ENCODE measurements at places on chromosomes 7 and 10.

- peak; percentile 70 for DNase-seq
These were observed 137.2 kb upstream of the IGFBP3 start for GRCh38 chr7:46058086-46058823.

- DNase-seq: peak; percentile 99
These were observed 161.6 kb downstream of the PKD1L1 start for GRCh38 chr7:47786557-47787248.

- no peak for DNase-seq
These were observed 103.3 kb upstream of the CHST15 start for GRCh38 chr10:124196659-124197058.

DNA sequence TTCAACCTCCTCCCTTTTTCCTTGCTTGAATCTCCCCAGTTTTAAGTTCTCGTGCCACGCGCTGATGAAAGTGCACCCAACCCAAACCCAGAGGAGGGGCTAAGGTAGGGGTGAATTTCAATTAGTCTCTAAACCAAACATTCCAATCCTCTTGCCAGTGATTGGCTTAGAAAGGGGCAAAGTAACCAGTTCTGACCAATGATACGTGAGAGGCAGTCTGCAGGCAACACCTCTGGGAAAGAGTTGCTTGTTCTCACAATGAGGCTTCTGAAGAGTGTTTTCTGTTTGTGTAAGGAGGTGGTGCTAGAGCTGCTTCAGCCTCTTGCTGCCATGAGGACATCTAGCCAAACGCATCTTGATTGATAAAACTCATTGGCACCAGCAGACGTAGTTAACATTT, 21.8 kb downstream of the SLC35G1 start:
- DNase-seq: no peak

GRCh38 chr7:35700865-35701264, 5.9 kb upstream of the HERPUD2 start:
- no peak for DNase-seq

GRCh38 chr7:47342296-47343060, 239.4 kb downstream of the TNS3 start:
- no peak for DNase-seq

DNA sequence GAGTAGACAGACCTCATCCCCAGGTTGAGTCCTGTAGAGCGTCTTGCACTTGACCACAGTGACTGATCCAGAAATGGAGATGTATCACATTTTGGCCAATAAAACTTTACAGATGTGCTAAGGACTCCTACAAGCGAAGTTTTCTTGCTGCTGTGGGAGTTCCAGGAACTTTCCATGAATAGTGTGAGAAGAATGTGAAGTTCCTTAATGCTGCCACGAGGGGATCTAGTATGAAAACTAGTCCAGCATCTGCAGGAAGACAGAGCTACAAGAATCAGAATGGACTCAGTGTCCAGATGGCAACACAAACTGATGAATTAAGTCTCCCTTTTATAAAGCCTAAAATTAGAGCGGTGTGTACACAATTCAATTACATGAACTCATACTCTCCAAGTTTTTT, 14.8 kb upstream of the LSM8 start:
- DNase-seq: no peak

- DNase-seq: peak; percentile 79
These were observed 272.4 kb upstream of the LRGUK start for GRCh38 chr7:133854739-133855138.

GRCh38 chr7:148044173-148044572, 546.4 kb upstream of the C7orf33 start:
- DNase-seq: no peak

- DNase-seq: no peak
These were observed 139.9 kb downstream of the BUB3 start for GRCh38 chr10:123294109-123294508.

DNA sequence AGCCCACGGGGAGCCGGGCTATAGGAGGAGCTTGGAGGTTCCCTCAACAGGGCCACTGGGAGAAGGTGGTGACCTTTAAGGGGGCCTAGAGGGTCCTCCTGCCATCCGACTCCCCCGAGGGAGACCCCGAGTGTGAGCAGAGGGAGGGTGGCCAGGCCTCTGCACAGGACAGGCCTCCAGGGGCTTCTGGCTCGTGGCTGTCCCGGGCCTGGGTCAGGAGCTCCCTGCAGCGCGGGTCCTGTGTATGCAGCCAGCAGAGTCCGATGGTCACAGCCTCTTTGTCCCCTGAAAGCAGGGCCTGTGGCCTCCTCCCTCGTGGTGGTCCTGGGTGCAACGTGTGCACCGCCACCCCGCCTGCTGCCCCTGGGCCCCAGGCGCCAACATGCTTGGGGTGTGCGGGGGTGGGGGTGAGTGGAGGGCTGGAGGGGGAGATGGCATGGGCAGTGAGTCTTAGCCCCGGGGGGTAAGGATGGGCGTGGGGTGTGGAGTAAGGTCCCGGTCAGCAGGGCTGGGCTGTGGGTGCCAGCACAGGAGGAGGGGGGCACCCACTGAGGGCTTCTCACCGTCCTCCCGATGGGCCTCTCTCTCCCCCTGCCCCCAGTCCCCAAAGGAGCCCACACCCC, 27.1 kb downstream of the UNCX start:
- no peak for DNase-seq

GRCh38 chr7:135233570-135233969, at the start of gene STRA8:
Gene STRA8 (plus strand): TSS chr7:135233838. CDS start chr7:135240525, 6,687 bp downstream.
- DNase-seq: no peak

GRCh38 chr7:188727-189500, 3.5 kb upstream of the FAM20C start:
- no peak for DNase-seq

GRCh38 chr7:156651474-156651873, 10.9 kb downstream of the RNF32 start:
- peak; percentile 39 for DNase-seq

GRCh38 chr7:5692112-5692844, 89.2 kb downstream of the RNF216 start:
- DNase-seq: peak; percentile 100

DNA sequence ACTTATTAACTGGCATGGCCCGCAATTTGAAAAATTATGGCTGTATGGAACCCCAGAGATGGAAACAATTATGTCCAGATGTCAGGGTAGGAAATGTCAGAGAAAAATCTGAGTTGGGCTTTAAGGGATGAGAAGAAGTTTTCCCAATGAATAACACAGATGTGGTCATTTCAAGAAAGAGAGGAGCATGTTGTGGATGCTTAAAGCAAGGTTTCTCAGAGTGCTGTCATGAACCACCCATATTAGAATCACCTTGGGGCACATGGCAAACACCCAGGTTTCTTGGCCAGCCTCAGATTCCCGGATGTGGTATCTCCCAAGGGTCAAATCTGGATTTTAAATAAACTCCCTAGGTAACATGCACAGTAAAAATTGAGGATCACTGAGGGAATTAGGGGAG, 43.6 kb downstream of the LAMB4 start:
- DNase-seq: peak; percentile 47

DNA sequence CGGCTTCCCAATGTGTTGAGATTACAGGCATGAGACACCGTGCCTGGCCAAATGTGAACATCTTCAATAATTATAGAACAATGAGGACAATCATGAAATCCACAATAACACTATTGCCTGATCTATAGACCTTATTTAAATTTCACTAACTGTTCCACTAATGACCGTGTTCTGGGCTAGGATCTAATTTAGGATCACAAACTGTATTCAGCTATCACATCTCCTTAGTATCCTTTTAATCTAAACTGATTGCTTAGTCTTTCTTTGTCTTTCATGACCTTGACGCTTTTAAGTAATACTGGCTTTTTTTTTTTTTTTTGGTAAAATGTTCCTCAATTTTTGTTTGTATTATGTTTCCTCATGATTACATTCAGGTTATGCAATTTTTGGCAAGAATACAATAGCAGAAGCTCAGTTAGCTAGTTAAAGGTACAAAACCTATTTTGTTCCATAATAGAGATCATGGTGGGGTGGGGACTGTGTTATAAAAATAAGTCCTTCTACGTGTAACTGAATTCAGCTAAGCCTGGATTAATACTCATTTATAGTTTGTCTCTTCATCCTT, 158.4 kb downstream of the AOAH start:
- DNase-seq: no peak

GRCh38 chr10:119688033-119688508, 36.9 kb downstream of the BAG3 start:
- no peak for DNase-seq

GRCh38 chr10:117631276-117632145, 89.0 kb downstream of the EMX2 start:
- no peak for DNase-seq

- DNase-seq: no peak
These were observed 205.3 kb downstream of the HTR7 start for GRCh38 chr10:90652519-90652918.

DNA sequence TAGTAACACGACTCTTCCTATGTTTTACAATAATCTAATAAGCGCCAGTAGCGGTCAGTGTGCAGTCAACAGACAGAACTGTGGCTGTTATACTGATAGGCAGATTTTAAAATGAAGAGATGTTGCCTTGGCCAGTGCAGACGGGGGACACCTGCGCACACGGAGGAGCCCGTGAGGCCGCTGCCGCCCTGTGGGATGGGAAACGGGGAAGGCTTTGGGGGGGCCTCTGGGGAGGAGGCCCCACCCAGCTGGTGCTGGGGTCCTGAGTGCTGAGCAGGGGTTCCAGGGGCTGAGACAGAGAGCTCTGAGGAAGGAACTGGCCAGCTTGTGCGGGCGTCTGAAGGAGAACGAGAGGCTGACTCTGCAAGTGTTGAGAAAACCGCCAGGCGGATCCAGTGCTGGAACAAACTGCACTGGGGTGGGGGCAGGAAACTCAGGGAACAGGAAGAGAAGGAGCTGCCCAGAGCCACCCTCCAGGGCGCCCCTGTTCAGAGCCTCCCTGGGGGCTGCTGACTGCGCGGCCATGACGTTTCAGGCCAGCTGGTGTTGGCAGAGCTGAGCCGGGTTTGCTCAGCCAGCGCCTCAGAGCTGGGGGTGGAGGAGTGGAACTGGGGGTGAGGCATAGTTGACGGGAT, 426.4 kb downstream of the TCERG1L start:
- DNase-seq: no peak

GRCh38 chr7:35258868-35259522, 5.1 kb upstream of the TBX20 start:
- no peak for DNase-seq

- DNase-seq: no peak
These were observed 45.6 kb downstream of the FEZF1 start for GRCh38 chr7:122258971-122259370.

DNA sequence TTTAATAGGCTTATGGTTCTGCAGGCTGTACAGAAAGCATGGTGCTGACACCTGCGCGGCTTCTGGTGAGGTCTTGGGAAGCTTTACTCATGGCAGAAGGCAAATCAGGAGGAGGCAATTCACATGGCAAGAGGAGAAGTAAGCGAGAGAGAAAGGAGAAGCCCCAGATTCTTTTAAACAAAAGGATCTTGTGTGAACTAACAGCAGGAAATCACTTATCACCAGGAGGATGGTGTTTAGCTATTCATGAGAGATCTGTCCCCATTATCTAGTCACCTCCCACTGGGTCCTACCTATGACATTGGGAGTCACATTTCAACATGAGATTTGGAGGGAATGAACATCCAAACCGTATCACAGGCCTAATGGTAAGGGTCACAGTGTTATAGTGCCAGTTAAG, 678.0 kb upstream of the KCND2 start:
- no peak for DNase-seq

GRCh38 chr10:67794256-67794655, 43.7 kb downstream of the DNAJC12 start:
- DNase-seq: no peak

GRCh38 chr7:47669178-47669891, 87.4 kb upstream of the TNS3 start:
- peak; percentile 92 for DNase-seq

- DNase-seq: no peak
These were observed 425.9 kb downstream of the LRMDA start for GRCh38 chr10:75857269-75857846.

DNA sequence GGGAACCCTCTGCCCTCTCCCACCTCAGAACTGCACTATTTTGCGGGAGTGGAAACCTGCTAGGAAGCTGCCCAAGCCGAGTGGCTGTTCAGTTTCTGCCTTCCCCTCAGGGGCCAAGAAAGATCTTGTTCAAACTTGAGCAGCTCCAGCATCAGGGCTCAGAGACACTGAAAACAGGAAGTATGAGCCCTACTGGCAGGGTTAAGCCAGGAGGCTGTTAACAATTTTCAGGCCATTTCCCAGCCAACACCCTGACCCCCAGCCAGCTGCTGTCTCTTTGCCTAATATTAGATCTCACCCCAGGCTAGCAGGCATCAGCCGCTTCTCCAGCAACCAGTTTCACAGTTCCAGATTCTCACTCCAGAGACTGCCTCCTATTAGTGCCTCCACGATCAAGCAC, 9.2 kb downstream of the PLAU start:
- peak; percentile 33 for DNase-seq

DNA sequence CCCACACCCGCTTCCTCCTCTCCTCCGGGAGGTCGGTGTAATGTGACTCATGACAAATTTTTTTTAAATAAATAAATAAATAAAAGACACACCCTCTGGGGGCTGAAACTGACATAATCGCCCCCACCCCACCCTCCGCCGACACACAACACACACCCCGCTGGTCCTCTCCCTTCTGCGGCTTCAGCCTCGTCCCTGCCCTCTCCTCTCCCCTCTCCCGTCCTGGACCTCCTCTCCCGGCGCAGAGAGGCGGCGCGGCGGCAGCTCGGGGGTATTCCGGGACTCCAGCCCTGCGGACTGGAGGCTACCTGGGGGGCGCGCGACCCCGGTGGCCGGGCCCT, 686 bp downstream of the ABI1 start:
- peak; percentile 84 for DNase-seq

- no peak for DNase-seq
These were observed 96.4 kb downstream of the SLIT1 start for GRCh38 chr10:97089209-97089870.

DNA sequence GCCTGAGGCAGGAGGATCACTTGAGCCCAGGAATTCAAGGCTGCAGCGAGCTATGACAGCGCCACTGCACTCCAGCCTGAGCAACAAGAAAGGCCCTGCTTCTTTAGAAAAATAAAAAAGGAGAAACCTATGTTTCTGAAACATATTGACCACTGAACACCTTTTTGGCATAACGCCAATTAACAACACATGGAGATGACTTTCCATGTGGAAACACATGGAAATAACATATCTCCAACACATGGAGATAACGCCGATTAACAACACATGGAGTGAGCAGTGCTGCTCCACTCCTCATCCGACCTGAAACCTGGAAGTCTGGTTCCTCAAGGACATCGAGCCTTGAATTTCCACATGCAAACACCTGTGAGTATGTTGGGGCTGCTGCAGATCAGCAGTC, 126.9 kb downstream of the KCNMA1 start:
- DNase-seq: no peak

DNA sequence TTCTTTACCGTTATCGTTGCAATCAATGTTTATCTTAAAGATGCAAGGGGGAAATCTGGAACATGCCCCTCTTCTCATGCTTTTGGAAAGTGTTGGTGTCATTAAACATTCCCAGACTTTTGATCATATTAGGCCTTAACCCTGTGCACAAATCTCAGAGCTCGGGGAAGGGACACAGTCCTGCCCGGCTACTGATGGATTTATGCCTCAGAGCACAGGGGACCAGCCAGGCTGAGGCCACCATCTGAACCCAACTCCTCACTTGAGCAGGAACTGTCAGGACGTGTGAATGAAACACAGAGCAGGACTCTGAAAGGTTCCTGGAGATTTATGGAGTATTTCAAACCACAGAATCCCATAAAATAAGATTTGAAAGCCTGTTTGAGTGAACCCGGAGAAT, 132.0 kb upstream of the CXCL12 start:
- DNase-seq: no peak

- peak; percentile 41 for DNase-seq
These were observed 427.1 kb downstream of the GPAM start for GRCh38 chr10:111756217-111757061.

GRCh38 chr7:144547888-144548287, 144.4 kb upstream of the NOBOX start:
- no peak for DNase-seq

All from fibroblast of skin of scalp (primary cell).